ENCODE measurements at places on chromosomes 11 and 22. TPM values are rescaled to one million over a fixed set of nuclear protein-coding genes. Genes with fewer than 3 reads are reported as not detected.

UCP3 gene
- total RNA-seq, result 1.7 TPM

CNTF gene
- total RNA-seq, result 7.8 TPM

PTPRJ gene
- 57.7 TPM for total RNA-seq

NXPE2 gene
- total RNA-seq, result not detected

OR6T1 gene
- total RNA-seq, result not detected

TSGA10IP gene
- total RNA-seq, result 0.10 TPM

KCNK4 gene
- not detected for total RNA-seq

Data from mononuclear cell (primary cell).